ENCODE measurements at places on chromosomes 16 and 17.

GRCh38 chr17:52995147-52995546 is 827.6 kb upstream of the KIF2B start:
- no peak for DNase-seq

DNA sequence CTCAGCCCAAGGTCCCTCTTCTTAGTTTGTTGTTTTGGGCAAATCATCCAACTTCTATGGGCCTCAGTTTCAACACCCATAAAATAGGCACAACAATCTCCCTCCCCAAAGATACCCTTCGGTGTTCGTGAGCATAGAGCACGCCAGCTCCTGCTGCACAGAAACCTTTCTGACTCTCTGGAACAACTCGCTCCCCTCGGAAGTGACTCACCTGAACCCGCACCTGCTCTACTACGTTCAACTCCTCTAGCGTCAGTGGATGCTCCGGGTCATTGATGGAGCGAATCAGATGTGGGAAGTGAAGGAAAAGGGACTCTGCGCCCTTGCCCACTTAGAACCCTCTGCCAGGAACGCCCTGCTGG is 445 bp downstream of the CIAO2B start:
- DNase-seq, result no peak

DNA sequence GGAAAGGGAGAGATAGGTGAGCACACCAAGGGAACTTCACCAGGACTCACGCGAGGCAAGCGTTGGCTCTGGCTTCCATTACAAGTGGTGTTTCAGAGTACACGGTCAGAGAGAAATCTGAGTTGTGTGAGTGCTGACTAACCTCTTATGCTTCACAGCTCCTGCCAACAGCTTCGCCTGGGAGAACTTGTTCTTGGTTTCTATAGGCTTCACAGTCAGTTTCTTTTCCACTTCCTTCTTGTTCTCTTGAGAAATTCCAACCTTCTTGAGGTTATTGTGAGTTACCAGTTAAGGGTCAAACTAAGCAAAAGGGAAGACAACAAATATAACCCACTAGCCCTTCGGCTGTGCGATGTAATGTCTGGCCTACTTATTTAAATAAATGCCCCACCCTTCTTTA is 18.9 kb downstream of the PSME3IP1 start:
- DNase-seq, result peak; percentile 55

- no peak for DNase-seq
Measured at GRCh38 chr17:44848961-44849489, 1.3 kb downstream of the HIGD1B start.

DNA sequence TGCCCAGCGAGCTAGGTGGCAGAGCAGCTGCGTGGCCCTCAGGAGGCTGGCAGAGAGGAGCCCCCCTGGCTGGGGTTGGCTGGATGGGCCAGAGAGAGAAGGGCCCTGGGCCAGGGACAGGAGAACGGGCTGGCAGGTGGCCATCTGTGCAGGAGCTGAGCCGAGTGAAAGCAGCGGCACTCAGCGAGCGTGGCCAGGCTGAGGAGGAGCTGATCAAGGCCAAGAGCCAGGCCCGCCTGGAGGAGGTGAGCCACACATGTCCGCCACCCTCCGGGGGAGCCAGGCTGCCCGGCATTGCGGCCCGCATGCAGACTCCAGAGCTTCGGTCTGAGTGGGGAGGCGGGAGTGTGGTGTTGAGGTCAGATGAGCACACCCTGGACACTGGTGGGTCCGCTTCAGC is 2.1 kb upstream of the RAC3 start:
- no peak for DNase-seq

DNA sequence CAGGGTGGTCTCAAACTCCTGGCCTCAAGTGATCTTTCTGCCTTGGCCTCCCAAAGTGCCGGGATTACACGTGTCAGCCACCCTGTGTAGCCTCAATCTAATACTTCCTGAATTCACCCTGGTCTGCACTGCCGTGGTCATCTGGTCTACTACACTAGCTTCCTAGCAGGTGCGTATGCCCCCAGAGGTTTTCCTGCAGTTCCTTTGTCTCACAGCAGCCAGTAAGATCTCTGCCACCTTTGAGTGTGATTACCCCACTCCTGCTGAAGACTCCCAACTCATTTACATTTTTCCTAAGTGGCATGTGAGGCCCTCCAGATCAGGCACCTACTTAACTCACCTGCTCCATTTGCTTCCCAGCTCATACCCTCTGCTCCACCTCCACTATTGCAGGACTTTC is 5.1 kb upstream of the DDX19A start:
- no peak for DNase-seq

DNA sequence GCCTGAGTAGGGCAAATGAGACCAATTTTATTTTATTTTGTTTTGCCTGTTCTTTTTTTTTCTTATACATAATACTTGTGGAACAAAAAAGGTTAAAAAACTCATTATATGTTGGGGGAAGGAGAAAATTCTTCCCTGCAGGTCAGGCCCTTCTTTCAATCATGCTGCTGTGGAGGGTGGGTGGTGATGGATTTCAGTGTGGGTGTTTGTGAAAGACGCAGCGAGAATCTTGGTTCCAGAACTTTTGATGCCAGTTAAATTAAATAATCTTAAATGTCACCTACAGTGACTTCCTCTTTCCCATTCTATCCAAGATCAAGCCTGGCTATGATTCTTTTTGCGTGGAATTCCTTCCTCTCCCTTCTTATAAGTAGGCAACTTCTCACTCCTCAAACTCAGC is 595.8 kb upstream of the EEF2KMT start:
- DNase-seq, result no peak

DNA sequence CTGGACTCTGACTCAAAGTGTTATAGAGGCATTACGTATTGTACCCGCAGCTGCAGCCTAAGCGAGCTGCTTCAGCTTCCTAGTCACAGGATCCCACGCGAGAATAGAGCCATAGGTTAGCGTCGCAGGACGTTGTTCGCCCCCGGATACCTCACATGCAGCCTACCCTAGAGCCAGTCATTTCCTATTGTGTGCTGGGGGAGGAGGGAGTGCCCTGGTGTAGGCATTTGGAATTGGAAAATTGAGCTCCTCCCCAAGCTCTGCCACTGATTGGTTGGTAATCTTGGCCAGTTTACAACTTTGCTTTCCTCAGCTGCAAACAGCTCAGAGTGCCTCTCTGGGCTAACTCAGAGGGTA is 530 bp downstream of the NAA60 start:
- DNase-seq, result no peak

DNA sequence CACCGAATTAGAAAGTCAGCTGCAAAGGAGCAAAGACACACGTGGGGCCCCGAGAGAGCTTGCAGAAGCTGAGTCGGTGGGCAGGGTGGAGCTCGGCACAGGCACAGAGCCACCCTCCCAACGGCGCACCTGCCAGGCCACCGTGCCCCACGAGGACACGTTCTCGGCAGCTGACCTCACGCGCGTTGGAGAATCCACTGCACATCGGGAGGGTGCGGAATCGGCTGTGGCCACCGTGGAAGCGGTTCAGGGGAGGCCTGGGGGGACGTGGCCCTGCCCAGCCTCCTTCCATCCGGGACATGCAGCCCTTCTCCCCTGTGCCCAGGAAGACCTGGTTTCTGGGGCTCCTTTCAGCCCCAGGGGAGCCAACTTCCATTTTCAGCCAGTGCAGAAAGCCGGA is 20.9 kb upstream of the ZFPM1 start:
- DNase-seq, result no peak

DNA sequence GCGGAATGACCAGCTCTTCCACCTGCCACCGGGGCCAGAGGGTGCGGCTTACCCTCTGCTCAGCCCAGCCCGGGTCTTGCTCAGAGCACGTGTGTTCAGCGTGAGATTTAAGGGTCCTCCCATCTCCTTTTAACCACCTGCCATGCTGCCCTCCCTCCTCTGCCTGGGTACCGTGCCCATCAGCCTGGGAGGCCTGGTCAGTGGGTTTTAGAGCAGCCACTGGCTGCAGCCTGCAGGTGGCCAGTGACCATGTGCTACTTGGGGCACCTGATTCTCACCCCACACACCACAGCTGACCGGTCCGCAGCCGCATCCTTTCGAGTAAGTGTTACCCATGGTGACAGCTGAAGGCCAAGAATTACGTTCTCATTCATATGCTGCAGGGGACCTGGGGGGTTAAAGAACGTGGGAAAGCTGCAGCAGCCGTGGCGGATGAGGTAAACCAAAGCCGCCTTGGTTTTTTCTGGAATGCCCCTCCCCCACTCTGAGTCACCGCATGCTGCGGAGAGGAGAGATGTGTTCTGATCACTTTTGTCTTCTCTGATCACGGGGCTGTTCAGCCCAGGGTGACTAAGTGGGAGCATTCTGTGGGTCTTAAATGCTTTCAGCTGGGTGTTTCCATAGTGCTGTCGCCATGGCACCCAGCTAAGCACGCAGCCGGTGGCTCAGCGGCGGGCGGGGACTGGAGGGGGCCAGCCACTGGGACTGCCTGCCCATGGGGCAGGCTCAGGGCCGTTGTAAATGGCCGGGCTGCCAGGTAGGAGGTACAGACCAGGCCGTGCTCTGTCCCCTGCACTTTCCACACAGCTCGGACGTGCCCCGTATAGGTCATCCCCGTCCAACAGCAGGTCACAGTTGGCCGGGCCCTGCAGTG is 59.8 kb downstream of the BAIAP2 start:
- no peak for DNase-seq

GRCh38 chr16:1188432-1189189 is 35.7 kb downstream of the CACNA1H start:
- DNase-seq, result no peak

DNA sequence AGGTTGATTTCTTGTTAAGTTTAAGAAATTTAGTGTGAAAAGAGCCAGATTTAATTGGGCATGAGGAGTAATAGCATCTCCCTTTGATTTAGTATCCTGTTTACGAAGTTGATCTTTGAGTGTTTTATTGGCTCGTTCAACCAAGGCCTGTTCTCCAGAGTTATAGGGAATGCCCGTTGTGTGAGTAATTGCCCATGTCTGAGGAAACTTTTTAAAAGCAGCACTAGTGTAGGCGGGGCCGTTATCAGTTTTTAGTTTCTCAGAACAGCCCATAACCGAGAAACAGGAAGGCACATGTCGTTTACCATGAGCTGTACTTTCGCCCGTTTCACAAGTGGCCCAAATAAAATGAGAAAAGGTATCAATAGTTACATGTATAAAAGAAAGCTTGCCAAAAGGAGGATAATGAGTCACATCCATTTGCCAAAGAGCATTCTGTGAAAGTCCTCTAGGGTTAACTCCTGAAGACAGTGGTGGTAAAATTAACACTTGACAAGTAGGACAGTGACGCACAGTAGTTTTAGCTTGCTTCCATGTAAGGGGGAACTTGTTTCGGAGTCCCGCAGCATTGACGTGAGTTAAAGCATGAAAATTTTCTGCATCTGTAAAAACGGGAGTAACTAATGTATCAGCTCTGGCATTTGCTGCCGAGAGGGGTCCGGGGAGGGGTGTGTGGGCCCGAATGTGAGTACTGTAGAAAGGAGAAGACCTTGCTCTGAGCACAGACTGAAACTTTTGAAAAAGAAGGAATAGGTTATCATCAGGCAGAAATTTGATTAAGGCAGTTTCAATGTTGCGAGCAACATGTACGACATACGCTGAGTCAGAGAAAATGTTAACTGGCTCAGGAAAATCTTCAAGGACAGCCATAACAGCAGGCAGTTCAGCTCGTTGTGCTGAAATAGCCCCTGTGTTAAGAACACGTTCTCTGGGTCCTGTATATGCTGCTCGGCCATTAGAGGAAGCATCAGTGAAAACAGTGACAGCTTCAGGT is 18.5 kb upstream of the KCTD5 start:
- no peak for DNase-seq

DNA sequence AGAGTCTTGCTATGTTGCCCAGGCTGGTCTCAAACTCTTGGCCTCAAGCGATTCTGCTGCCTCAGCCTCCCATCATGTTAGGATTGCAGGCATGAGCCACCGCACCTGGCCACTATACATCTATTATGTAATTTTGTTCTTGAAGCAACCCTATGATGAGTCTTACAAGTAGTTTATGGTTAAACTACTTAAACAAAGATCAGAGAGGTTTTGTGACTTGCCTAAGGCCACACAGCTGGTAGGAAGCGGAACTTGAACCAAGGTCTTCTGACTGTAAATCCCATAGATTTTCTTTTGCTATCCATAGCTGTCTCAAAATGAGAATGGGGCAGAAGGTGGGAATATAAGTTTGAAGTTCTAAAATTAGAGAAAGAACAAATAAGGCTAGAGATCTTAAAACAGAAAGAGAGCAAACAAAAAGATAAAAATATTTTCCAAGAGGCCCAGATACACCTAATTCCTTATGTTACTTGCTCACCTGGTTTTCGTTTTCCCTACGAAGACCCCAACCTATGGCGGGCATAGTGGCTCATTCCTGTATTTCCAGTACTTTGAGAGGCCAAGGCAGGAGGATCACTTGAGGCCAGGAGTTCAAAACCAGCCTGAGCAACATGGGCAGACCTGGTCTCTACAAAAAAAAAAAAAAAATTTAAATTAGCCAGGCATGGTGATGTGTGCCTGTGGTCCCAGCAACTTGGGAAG is 32.4 kb downstream of the VWA3A start:
- DNase-seq, result no peak

DNA sequence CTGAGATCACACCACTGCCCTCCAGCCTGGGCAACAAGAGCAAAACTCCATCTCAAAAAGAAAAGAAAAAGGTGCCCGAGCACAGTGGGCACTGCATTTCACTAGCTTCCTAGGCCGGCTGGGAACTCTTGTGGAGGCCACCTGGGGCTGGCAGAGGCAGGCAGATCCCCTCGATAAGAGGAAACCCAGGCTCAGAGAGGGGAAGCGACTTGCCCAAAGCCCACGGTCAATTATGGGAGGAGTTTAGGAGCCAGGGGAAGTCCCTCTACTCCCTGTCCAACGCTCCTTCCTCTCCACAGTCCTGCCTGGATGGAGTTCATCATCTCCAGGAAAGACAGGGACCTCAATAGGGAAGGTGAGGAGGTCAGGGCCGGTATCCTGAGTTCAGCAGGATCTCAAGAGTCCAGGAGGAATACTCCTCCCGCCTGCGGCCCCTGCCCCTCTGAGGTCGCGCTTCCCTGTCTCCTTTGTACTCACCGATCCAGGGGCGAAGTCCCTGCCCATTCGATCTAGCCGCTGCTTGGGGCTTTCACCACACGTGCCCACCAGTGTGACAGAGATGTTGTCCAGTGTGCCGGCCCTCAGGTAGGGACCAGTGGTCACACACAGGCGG is 841 bp downstream of the ALOXE3 start:
- no peak for DNase-seq

GRCh38 chr16:1832838-1833454 is 5.9 kb downstream of the FAHD1 start:
- DNase-seq, result no peak

DNA sequence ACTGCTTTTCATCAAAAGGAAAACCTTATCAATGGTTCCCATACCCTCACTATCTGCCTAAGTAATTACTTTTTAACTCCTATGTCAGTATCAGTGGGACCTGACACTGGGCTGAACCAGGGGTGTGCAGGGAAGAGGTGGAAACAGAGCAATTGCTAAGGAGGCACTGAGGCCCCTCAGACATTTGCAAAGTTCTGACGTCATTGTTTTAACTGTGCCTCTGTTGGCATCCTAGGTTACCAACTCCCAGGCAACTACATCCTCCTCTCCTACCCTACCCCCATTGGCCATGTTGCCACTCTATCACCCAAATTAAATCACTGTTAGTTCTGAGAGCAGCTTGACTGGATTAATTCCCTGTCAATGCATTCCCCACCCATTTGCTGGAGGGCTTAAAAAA is 8.0 kb upstream of the WWOX start:
- DNase-seq, result no peak
